Cortex of kidney (tissue), 1 donor: ENCODE measurements at places on chromosomes 1 and 21.

- no peak for DNase-seq
Measured at GRCh38 chr1:8340448-8340847, 22.5 kb downstream of the SLC45A1 start.

DNA sequence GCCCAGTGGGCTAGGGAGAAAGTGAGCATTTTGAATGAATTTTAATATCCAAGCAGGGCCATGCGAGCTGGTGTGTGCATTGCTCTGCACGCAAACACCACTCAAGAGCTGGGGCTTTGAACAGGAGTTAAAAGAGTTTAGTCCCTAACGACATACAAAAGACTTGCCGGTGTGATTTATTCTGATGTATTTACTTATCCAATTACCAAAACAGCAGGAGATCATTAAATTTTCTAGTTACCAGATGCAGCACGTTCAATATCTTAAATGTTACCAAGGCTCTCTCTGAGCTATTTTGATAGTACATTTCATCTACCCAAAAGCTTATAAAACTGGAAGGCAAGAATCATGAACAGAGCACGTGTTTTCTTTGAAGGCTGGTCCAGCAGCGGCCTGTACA, 30.0 kb upstream of the DMRTA2 start:
- DNase-seq, result no peak

GRCh38 chr21:22609802-22610201, 1611.6 kb downstream of the NCAM2 start:
- DNase-seq, result no peak

DNA sequence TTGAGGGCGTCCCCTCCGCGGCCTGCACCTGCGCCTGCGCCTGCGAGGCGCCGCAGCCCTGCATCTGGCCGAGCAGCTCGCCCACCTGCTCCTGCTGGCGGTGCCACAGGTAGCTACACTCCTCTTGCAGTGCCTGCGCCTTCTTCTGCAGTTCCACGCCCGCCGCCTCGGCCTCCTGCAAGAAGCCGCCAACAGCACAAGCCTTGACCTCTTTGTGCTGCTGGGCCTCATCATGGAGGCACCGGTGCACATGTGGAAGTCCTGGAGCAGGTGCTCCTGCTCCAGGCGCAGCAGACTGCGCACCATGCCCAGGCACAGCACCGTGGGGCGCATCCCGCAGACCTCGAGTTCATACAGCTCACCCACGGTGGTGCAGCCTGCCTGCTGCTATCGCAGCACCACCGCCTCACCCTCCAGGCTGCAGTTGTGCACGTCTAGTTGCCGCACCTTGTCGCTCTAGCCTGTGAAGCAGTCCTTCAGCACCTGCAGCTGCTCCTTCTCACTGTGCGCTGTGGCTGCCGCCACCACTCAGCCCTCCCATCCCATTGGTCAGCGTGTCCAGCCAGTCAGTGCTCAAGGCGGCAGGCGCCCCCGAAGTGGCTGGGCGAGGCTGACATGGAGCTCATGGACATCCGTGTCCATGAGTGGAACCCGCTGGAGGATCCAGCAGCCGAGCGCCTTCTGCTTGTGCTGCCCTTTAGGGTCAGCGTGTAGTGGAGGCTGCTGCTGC, 12.2 kb upstream of the CD2 start:
- no peak for DNase-seq

DNA sequence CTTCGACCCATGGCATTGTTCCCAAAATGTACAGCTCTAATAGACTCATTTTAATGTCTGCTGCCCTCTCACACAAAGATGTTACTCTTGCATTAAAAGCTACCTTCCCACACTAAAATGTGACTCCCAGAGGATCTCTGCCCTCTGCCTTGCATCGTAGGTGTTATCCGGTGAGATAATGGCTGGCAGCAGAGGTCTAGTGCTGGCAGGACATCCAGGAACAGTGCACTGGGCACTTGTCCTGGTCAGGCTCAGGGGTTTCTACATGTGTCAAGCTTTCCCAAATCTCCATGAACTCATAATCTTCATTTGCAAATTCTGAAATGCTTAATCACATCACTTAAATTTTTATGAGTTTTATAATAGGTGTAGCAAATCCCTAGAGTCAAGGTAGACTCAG, 310.6 kb downstream of the LRRIQ3 start:
- no peak for DNase-seq

DNA sequence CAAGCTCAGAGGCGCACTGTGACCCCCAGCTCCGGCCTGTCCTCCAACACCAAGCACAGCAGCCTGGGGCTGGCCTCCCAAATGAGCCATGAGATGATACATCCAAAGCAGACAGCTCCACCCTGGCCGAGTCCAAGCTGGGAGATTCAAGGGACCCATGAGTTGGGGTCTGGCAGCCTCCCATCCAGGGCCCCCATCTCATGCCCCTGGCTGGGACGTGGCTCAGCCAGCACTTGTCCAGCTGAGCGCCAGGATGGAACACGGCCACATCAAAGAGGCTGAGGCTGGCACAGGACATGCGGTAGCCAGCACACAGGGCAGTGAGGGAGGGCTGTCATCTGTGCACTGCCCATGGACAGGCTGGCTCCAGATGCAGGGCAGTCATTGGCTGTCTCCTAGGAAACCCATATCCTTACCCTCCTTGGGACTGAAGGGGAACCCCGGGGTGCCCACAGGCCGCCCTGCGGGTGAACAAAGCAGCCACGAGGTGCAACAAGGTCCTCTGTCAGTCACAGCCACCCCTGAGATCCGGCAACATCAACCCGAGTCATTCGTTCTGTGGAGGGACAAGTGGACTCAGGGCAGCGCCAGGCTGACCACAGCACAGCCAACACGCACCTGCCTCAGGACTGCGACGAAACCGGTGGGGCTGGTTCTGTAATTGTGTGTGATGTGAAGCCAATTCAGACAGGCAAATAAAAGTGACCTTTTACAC, 29.1 kb downstream of the SLC19A1 start:
- DNase-seq, result no peak

DNA sequence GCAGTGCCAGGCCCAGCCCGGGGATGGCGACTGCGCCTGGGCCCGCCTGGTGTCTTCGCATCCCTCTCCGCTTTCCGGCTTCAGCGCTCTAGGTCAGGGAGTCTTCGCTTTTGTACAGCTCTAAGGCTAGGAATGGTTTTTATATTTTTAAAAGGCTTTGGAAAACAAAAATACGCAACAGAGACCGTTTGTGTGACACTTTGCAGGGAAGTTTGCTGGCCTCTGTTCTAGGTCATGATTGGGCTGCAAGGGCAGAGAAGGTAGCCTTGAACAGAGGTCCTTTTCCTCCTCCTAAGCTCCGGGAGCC, 719 bp downstream of the SOD1 start:
- DNase-seq, result no peak

GRCh38 chr1:206722751-206723461, 38.2 kb downstream of the MAPKAPK2 start:
- DNase-seq, result no peak

GRCh38 chr1:50968821-50969610, 1.0 kb upstream of the CDKN2C start:
- DNase-seq, result no peak

- no peak for DNase-seq
Measured at GRCh38 chr1:172941945-172942344, 108.8 kb downstream of the TNFSF18 start.

GRCh38 chr21:16537501-16537900, 807.7 kb downstream of the USP25 start:
- DNase-seq, result no peak

DNA sequence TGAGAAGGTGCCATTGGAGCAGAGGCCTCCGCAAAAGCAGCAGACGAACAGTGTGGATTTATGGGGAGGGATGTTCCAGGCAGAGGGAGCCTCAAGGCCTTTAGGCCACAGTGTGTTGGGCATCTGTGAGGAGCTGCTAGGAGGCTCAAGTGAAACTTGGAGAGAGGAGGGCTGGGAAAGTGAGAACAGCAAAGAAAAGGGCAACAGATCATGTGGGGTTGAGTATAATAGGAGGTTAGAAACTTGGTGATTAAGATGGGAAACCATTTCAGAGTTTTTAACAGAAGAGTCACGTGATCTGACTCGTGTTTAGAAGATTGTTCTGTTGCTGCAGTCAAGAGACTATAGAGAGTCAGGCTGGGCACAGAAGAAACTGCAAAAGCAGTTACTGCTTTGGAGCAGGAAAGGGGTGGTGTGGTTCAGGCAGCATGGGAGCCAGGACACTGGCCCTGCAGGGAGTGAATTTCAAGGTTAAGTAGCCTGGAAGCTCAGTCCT, 277.0 kb downstream of the DISC1 start:
- DNase-seq, result no peak

- no peak for DNase-seq
Measured at GRCh38 chr1:197706601-197707000, 68.7 kb downstream of the DENND1B start.

GRCh38 chr1:226939438-226940028, 561 bp upstream of the COQ8A start:
- no peak for DNase-seq

DNA sequence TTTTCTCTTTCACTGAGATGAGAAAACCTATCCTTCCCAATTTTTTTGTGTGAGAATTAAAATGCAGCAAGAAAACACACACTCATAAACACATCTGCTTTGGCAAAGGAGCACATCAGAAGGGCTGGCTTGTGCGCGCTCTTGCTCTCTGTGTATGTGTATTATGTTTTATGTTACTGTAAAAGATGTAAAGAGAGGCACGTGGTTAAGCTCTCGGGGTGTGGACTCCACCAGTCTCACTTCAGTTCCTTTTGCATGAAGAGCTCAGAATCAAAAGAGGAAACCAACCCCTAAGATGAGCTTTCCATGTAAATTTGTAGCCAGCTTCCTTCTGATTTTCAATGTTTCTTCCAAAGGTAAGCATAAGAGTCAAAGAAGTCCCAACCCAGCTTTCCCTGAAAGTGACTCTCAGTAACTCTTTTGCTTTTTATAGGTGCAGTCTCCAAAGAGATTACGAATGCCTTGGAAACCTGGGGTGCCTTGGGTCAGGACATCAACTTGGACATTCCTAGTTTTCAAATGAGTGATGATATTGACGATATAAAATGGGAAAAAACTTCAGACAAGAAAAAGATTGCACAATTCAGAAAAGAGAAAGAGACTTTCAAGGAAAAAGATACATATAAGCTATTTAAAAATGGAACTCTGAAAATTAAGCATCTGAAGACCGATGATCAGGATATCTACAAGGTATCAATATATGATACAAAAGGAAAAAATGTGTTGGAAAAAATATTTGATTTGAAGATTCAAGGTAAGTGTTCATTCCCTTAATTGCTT, at the start of gene CD2:
Gene CD2, plus strand, starts transcription at position 233 of the 780 bp plus-strand sequence. Its CDS starts 63 bp downstream, at position 296.
- DNase-seq, result no peak

GRCh38 chr21:34603710-34604057, 11.2 kb downstream of the RCAN1 start:
- no peak for DNase-seq

DNA sequence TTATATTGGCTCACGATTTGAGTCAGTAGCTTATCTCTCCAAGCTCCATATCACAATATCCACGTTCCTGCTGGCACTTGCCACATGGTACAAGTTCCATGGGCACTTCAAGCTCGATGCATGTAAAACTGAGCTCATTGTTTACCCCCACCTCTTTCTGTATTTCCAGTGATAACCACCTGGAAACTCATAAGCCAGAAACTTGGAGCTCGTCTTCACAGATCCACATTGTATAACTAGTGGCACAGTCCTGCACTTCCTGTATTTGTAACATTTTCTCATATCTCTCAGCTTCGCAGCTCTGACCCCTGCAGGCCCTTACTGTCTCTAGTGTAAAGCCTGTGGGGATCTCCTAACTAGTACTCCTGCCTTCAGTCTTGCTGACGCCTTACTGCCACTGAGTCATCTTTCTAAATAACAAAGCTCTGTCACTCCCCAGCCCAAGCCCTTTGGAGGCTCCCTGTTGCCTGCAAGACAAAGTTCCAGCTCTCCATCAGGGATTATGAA, 6.5 kb upstream of the C2CD4D start:
- no peak for DNase-seq

DNA sequence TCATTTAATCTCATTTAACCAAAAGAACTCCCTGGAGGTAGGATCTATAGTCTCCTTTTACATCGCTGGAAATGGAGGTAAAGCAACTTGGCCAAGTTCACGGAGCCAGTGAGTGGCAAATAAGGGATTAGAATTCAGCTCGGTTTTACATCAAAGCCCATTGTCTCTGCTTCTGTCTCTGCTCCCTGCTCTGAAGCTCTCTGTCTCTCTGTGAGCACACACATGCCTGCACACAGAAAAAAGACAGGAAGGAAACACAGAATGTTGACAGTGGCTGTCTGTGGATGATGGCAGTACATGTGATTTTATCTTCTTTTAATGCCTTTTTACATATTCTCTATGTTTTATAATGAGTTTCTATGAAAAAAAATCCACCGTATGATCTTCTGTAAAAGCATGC, 8.9 kb upstream of the DHRS3 start:
- DNase-seq, result no peak

GRCh38 chr1:44301442-44301841, 53.6 kb downstream of the ERI3 start:
- no peak for DNase-seq

- no peak for DNase-seq
Measured at GRCh38 chr1:1899266-1899966, 8.5 kb upstream of the GNB1 start.

DNA sequence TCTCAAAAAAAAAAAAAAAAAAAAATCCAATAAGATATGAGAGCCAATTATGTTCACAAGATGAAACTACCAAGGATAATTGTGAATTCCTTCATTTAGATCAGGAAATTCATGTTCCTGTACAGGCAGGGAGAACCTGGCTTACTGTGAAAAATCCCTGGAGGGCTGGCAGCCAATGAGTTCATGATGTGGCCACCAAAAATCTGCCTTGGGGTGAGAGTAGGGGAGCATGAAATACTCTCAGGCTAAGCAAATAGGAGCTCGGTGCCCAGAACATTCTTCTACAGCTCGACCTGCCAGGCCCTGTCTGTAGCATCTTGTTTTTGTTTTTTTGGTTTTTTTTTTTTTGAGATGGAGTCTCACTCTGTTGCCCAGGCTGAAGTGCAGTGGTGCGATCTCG, 50.1 kb downstream of the PIK3CD start:
- DNase-seq, result no peak

GRCh38 chr1:47399846-47400155, 16.3 kb upstream of the FOXE3 start:
- no peak for DNase-seq

GRCh38 chr1:203586496-203587081, 40.0 kb upstream of the ATP2B4 start:
- no peak for DNase-seq
